ENCODE measurements at places on chromosomes 6 and 20.

- DNase-seq: no peak
These were observed 13.2 kb upstream of the OSER1 start for GRCh38 chr20:44223721-44224120.

DNA sequence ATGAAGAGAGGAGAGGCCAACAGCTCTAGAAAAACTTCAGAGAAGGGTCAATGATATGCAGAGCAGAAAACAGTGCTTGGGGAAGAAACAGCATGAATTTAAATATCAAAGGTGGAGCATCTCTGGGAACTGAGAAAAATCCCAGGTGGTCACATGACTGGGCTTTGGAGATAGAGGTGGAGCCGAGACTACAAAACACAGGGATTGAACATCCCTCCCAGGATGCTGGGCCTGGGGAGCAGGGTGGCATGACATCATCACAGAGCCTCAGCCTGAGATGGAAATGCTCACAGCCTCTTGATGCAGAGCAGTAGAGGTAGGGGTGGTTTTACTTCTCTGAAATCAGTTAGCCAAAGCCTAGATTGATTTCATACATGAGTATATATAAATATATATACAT, 529.5 kb downstream of the PRKN start:
- no peak for DNase-seq

DNA sequence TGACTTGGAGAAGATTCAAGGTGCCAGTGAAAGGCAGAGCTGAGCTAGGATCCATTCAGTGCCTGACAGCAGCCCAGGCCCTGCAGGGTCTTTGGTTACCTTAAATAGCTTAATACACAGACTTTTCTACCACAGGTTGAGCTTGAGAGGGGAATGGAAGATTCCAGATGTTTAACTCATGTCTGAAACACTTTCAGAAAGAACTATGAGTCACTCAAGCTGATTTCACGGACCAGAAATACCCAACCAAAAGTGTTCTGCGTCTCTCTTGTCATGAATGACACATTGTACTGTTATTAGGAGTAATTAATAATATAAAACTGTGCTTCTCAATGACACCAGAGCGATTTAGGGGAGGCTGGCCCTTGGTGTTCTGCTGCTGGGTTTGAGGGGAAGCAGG, 6.4 kb upstream of the PMEPA1 start:
- DNase-seq: no peak

GRCh38 chr6:140069576-140069975, 695.1 kb upstream of the CITED2 start:
- no peak for DNase-seq

GRCh38 chr6:134551245-134551960, 233.5 kb upstream of the SGK1 start:
- DNase-seq: no peak

GRCh38 chr20:56381501-56381900, 10.5 kb downstream of the AURKA start:
- no peak for DNase-seq

GRCh38 chr6:109998159-109998785, 20.2 kb downstream of the GPR6 start:
- DNase-seq: no peak

GRCh38 chr6:87093199-87093598, 1.7 kb downstream of the CGA start:
- DNase-seq: no peak
